ENCODE measurements at places on chromosomes 2 and 18.

DNA sequence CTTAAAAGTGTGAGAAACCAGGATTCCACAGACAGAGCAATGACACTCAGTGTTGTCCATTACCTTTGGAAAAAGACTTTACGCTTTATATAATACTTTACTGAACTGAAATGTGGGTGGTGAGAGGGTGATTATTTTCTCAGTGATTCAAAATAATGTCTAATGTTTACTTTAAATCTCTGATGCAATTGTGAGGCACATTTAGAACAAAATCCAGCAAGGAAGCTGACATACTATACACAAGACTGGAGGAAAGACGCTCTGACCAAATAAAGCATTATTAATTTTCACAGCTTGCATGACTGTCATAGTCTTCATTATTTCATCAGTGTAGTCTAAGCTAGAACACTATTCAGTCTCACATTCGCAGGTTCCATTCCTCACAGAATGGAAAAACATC, 34.1 kb upstream of the STAT1 start:
- no peak for DNase-seq

- DNase-seq = no peak
Observed at GRCh38 chr2:149094217-149095015, 55.9 kb downstream of the LYPD6B start.

DNA sequence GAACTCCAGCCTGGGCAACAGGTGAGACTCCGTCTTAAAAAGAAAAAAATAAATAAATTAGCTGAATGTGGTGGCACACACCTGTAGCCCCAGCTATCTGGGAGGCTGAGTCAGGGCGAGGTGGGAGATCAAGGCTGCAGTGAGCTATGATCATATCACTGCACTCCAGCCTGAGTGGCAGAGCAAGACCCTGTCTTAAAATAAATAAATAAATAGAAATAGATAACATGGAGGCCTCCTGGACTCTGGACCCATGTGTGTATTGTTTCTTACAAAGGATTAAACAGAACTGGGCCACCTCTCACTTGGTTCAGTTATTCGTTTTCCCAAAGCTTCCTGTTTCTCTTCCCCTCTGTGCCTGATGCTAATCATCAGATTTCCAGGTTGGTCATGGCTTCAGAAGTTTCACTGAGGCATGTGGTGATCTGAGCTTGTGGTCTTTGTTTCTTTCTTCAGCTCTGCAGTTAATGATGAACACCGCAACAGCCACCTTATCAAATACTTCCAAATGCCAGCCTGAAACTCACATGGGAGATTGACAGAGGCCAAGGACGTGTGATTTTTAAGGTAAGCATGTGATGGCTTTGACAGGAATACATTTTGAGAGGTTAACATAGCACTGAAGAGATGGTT, 83.3 kb upstream of the MAP4K4 start:
- no peak for DNase-seq

- DNase-seq = no peak
Observed at GRCh38 chr18:47758000-47758399, 172.5 kb downstream of the SMAD2 start.

- no peak for DNase-seq
Observed at GRCh38 chr2:151976945-151977353, 121.9 kb downstream of the CACNB4 start.

GRCh38 chr2:27087823-27088410, 1.3 kb downstream of the KHK start:
- DNase-seq = no peak

GRCh38 chr18:59509481-59510442, 150.7 kb upstream of the LMAN1 start:
- no peak for DNase-seq

DNA sequence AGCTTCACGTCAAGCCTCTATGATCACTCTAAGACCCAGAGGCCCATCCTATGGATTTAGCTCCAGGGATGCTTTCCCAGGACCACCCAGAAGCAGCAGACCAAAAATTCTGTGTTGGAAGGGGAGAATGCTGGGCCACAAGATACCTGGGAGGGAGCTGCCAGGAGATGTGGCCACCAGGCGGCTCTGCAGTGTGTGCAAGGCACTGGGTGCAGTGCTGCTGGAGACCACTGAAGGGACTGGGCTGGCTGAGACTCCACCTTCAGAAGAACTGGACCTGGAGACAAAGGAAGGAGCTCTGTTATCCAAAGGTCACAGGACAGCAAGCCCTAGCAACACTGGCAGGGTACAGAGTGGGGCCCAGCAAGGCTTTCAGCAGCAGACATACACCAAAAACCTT, 34.0 kb downstream of the KANSL3 start:
- no peak for DNase-seq

DNA sequence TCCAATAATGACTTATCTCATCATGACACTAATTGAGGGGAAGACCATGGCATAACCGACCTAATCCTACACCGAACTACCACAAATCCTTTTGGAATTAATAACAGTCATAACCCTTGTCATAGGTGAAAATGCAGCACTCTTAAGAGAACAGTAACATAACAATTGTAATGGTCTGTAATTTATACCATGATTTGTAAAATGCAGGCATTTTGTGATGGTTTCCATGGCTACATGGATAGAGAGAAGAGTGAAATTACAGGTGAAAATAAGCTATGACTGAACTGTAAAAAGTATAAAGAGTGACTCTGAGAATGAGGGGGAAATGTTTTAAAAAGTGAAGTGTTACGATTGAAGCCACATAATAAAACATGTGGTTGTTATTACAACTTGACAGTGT, 494.1 kb upstream of the SLC39A10 start:
- DNase-seq = no peak

GRCh38 chr2:46498681-46499080, 19.3 kb downstream of the TMEM247 start:
- no peak for DNase-seq

GRCh38 chr2:20662308-20662937, 4.5 kb upstream of the GDF7 start:
- no peak for DNase-seq

GRCh38 chr2:153388246-153388645, 90.3 kb downstream of the RPRM start:
- DNase-seq = no peak

DNA sequence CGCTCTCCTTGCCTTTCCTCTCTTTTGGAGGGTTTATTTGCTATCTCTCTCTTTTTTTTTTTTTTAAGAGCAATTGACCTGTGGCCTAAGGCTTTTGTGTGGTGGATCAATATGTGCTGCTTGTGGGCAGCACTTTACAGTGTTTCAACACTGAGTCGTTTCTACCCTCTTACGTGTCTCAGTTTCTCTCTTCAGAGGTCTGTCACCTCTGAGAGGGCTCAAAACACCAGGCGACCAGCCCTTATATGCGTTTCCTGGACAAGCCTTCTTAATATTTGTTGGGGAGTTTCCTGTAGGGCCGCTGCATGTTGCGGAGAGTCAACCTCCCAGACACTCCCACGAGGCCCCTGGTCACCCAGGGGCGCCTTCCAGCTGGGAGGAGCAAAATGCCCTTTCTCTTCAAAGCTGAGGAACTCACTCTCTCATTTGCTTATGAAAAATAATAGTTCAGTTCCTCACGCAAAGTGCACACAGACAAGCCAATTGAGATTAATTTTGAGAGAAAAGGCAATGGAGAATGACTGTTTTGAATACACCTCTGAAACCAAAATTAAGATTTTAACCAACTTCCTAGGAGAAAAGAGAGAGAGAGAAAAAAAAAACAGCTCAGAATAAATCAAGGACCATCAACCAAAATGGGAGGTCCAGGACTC, 96.3 kb upstream of the B3GNT2 start:
- DNase-seq = no peak

DNA sequence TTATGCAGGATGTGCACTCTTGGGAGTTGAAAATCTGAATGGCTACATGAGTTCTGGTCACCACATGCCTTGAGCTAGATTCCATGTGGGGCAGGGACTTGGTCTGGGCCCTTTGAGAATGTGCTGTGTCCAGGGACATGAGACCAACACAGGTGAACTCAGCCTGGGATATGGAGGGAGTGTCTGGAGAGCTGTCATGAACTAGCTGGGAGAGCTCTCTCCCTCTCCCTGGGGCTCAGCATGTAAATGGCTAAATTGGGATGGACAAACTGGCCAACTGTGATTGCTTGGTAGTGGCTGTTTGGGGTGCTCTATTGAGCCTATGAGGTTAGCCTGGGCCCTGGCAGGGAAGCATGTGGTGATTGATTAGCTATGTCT, 105.1 kb upstream of the HS6ST1 start:
- DNase-seq = no peak

DNA sequence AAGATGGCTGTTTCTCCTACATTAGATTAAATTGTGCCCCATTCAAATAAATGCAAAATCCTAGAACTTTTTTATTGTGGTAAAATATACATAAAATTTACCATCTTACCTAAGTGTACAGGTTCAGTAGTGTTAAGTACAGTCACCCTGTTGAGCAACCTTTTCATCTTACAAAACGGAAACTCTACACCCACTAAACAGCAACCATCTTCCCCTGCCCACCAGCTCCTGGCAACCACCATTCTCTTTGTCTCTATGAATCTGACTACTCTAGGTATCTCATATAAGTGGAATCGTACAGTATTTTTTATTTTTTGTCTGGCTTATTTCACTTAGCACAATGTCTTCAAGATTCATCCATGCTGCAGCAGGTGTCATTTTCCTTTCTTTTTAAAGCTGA, 53.0 kb downstream of the ASXL2 start:
- DNase-seq = no peak

- no peak for DNase-seq
Observed at GRCh38 chr18:39946623-39947061, 2008.4 kb upstream of the PIK3C3 start.

DNA sequence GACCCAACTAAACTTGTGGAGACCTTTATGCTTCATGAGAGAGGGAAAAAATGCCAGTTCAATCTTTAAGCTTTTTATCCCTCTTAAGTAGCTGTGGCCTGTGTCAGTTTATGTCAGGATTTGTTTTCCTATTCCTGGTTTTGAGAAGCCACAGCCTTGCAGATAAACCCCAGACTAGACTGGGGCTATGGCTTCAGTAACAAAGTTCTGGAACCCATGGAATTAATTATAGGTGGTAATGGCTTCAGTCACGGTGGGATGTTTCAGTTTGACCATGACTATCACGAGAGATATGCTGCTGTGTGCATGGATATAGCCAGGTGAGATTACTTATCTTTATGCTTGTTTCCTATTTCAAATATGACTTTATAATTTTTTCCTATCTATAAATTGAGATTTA, 134.8 kb downstream of the RAPGEF4 start:
- no peak for DNase-seq

- no peak for DNase-seq
Observed at GRCh38 chr2:137178951-137179377, 413.6 kb downstream of the THSD7B start.

DNA sequence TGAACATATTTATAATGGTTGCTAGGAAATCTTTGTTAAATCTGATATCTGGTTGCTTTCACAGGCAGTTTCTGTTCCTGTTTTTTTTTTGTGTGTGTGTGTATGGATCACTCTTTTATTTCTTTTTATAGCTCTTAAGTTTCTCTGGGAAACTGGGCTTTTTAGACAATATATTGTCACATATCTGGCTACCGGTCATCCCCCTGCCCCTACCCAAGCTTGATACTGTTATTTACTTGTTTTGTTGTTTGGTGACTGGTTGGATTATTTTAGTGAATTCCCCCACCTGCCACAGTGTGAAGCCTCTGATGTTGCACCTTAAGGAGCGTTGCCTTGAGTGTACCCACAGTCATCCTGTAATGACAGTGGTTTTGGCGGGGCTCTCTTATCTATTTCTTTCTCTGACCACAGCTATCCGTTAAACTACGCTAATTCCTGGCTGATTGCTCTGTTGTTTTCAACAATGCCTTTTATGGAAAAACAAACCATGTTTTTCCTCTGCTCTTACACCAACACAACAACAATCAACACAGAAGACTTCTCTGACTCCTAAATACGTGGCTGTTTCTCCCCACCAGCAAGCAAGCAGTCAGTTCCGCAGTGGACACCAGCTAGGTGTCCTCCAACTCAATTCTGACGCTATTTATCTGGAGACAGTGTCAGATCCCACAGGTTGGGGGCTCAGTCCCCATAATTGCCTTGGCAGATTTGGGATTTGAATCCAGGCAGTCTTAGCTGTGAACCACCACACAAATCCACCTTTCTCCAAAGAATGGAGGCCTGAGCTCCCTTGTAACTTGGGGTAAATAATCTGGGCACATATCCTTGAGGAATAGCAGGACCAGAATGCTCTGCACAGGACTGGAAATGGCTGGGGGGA, 10.9 kb downstream of the GNLY start:
- DNase-seq = no peak

GRCh38 chr18:78836838-78837237, 142.8 kb upstream of the SALL3 start:
- DNase-seq = no peak

- DNase-seq = no peak
Observed at GRCh38 chr2:159890551-159891266, 92.7 kb upstream of the CD302 start.

DNA sequence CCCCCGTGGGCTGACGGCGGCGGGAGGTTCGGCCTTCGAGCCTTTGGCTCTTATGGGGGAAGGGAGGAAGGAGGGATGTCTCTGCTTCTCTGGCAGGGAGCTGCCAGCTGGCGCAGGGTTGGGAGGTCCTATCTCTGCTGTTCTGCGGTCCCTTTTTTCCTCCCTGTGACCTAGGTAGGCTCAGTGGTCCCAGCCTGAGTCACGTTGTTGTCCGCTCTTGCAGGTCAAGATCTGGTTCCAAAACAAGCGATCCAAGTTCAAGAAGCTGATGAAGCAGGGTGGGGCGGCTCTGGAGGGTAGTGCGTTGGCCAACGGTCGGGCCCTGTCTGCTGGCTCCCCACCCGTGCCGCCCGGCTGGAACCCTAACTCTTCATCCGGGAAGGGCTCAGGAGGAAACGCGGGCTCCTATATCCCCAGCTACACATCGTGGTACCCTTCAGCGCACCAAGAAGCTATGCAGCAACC, 2.5 kb downstream of the DLX1 start:
- no peak for DNase-seq

- DNase-seq = no peak
Observed at GRCh38 chr2:28586867-28587266, 91.0 kb downstream of the PLB1 start.

- DNase-seq = no peak
Observed at GRCh38 chr2:148391324-148391723, 253.2 kb upstream of the EPC2 start.

DNA sequence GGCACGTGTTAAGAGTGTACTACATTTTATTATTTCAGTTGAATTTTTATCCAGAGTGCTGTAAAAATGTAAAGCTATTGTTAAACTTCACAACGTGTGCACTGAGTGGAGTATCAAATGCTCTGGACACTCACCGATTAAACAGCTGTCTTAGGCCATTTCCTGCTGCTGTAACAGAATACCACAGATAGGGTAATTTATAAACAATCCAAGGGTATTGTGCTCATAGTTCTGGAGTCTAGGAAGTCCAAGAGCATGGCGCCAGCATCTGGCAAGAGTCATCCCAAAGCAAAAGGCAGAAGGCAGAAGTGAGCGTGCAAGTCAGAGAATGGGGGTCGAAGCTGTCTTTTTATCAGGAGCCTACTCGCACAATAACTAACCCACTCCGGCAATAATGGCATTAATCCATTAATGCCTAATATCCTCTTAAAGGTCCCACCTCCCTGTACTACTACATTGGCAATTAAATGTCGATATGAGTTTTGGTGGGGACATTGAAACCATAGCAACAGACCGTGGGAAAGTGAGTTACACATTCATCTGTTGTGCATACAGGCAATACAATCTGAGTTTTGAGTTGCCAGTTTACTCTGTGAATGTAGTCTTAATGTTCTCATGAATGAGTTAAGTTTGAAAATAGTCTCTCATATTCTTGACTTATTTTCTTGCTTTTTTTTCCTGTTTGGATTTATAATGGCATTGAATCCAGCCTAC, 64.8 kb downstream of the ARMC9 start:
- no peak for DNase-seq
